ENCODE measurements at places on chromosomes 2 and 18.
A peak's percentile ranks its signal among the peaks of the same experiment; 100 is the strongest.

GRCh38 chr2:221999717-222000116, 299.1 kb downstream of the PAX3 start:
- peak; percentile 67 for DNase-seq

DNA sequence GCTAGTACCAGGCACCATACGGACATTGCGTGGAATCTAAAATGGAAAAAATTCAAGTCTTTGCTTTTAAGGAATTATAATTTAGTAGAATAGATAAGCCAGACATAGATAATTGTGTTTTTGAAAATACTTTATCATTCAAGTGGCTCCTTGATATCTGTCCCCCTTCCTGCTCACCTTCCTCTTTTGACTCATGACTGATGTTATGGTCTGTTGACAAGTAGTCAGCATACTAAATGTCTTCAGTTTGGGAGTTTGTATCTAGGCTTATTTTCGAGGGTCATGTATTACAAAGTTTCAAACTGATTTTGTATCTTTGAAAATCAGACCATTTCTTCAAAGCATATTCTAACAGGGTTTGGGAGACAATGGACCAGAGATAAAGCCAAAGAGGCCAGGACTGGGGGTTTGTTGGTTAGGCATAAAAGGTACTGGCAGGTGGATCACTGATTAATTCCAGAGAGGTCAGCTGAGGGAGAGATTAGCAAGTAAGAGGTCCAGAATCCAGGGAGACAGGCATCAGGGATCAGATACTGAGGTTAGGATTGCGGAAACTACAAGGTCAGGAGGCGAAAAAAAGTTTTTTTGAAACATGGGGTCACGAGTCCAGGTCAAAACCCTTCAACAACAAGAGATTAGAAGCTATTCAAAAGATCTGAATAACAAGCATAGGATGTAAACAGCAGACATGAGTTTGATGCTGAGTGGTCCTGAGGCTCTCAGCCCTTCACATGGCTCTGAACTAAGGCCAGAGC, 31.5 kb upstream of the KLHL14 start:
- no peak for DNase-seq

GRCh38 chr18:55863391-55863706, 275.4 kb upstream of the TCF4 start:
- no peak for DNase-seq

DNA sequence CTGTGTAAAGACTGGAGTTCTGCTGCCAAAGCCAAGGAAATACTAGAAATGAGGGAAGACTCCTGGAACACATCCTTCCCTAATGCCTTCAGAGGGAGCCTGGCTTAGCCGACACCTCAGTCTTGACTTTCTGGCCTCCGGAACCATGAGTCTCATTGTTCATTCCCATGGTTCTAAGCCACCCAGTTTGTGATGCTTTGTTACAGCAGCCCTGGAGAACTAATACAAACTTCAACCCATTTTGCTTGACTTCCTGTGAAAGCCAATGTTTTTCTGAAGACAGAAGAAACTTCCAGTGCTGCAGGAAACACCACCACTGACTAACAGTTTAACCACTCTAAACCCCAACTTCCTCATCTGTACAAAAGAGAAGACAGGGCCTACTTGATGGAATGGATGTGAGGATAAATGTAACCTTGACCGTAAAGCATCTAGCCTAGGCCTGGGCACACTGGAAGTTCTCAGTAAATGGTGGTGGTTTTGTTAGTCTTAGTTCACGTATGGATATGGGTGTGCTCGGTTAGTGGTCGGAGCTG, 85.9 kb upstream of the RFX8 start:
- no peak for DNase-seq

GRCh38 chr2:143477714-143478443, 348.7 kb downstream of the ARHGAP15 start:
- DNase-seq = no peak

DNA sequence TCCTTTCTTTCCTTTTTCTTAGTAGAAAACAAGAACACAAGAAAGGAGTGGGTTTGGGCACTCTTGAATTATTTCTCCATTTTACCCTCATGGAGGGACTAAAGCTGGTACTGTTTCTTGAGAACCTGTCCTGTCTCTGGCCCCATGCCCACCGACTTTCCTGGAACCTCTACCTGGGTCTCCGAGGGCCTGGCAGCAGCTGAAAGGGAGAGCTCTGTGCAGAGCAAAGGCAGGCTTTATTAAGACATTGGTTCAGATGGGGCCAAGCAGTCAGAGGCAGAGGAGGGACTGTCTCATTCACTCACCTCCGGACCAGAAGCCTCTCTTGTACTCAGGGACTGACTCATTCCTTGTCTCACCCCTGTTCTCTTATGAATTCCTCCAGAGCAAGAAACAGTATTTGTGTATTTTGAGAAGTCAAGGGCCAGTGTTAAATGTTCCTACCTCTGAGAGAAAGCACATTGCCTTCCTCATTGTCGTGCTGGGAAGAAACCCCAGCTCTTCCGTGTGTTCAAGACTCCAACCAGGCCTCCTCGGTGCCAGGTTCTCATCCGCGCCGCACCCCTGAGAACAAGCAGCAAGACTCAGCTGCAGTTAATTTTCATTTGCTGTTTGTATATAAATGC, 201.9 kb upstream of the NT5C1B start:
- peak; percentile 15 for DNase-seq
